ENCODE measurements at places on chromosomes 1 and 21.

- peak; percentile 44 for DNase-seq
Observed at GRCh38 chr1:147669469-147670318, 630 bp downstream of the ACP6 start.

DNA sequence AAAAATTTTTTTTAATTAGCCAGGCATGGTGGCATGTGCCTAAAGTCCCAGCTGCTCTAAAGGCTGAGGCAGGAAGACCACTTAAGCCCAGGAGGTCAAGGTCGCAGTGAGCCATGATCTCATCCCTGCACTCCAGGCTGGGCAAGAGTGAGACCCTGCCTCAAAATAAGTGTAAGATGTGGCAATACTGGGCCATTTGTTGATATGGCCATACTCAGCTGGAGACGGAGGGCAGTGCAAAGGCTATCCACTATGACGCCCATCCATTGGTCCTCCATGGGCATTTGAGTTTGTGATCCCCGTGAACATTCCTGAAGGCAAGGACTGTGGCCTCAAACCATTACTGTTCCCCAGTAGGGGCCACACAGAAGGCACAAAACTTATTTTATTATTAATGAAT, 1.5 kb downstream of the CASP9 start:
- DNase-seq, result no peak

GRCh38 chr1:184276416-184276815, 110.4 kb upstream of the C1orf21 start:
- DNase-seq, result no peak

- DNase-seq, result no peak
Observed at GRCh38 chr1:23807453-23807852, 6.9 kb upstream of the GALE start.

All from activated CD8-positive, alpha-beta memory T cell treated with anti-CD3 and anti-CD28 coated beads, Interleukin-2, amount 50 U/mL, for 4 hours (primary cell).